ENCODE measurements at places on chromosomes 1 and 21. TPM values are rescaled to one million over a fixed set of nuclear protein-coding genes. Genes with fewer than 3 reads are reported as not detected.

GRCh38 chr1:1197551-1198422 is 8.6 kb downstream of the TNFRSF18 start:
- no peak for DNase-seq

- no peak for DNase-seq
Measured at GRCh38 chr1:218048828-218049420, 236.2 kb upstream of the RRP15 start.

GRCh38 chr1:29505532-29506220 is 269.4 kb downstream of the PTPRU start:
- no peak for DNase-seq

DNA sequence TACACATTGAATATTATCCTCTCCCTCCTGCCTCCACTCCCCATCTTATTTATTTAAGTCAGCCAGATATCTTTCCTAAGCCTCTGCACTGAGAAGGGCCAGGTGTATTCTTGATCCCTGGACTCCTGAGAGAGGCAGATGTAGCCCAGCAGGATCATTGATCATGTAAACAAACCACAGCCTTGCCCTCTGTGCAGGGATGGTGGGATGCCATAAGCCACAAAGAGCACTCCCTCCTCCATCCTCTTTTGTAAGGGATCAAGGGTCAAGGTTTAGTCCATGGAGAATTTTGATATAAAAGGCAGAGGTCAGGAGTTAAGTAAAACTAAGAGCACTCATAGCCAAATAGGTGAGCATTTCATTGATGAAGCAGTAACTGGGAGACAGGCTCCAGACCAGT is 17.3 kb downstream of the PHGDH start:
- no peak for DNase-seq

- DNase-seq = no peak
Measured at GRCh38 chr1:17573518-17574041, 34.1 kb downstream of the ARHGEF10L start.

- no peak for DNase-seq
Measured at GRCh38 chr21:44773291-44773932, 28.2 kb downstream of the UBE2G2 start.

DNA sequence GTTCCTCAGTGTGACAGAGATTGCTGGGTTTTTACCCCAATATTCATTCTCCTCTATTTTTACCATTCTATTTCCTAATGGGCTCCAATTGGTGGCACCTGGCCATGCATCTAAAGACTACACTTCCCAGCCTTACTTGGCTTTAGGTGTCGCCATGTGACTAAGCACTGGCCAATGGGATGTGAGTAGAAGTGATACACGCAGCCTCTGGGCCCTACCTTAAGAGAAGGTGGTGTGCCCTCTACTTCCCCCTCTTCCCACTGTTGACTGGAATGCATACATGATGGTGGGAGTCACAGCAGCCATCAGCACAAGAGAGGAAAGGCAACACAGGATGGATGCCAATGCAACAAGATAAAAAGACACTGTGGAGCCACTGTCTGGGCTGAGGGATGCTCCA is 11.4 kb upstream of the OLIG2 start:
- no peak for DNase-seq

The DMBX1 gene
- not detected for total RNA-seq

- DNase-seq = no peak
Measured at GRCh38 chr1:112464501-112464900, 44.3 kb upstream of the WNT2B start.

GRCh38 chr1:236133802-236134201 is 8.5 kb upstream of the GPR137B start:
- no peak for DNase-seq

- peak; percentile 80 for DNase-seq
Measured at GRCh38 chr1:11364170-11364569, 91.2 kb downstream of the UBIAD1 start.

GRCh38 chr21:45945868-45946210 is 35.7 kb upstream of the COL6A1 start:
- DNase-seq = no peak

GRCh38 chr1:25623731-25624130 is 7.1 kb downstream of the MAN1C1 start:
- no peak for DNase-seq

DNA sequence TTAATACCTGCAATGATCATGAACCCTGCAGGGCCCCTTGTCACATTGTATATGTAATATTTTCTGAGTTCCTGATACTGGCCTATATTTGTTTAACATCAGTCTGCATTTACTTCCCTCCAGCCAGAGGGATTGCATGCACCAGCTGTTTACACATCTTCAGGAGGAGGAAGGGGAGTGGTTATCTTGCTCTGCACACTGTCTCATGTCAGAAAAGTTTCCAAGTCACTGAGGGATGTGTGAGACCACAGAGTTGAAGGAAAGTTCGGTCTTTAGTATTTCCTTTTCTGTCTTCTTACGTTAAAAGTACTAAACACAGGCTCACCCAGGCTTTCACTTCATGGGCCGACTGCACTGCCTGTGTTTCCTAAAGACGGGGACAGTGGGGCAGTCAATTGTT is 574.1 kb downstream of the LMO4 start:
- DNase-seq = no peak

- no peak for DNase-seq
Measured at GRCh38 chr21:28106370-28106890, 886.2 kb downstream of the LTN1 start.

DNA sequence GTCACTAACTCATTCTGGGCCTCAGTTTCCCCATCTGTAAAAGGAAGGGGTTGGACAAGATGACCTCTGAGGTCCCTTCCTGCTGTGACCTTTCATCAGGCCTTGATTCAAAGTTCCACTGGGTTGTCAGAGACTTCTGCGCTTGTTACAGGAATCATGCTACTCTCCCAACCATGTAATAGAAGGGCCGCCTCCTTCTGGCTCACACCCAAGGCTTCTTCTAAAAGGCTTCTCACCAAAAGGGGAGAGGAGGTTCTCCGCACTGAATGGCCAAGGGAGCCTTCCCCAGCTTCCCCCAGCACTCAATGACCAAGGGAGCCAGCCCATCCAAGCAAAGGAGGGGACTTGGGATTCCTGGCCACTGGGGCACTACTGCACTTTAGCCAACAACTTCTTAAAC is 42.7 kb downstream of the GRHL3 start:
- DNase-seq = no peak

DNA sequence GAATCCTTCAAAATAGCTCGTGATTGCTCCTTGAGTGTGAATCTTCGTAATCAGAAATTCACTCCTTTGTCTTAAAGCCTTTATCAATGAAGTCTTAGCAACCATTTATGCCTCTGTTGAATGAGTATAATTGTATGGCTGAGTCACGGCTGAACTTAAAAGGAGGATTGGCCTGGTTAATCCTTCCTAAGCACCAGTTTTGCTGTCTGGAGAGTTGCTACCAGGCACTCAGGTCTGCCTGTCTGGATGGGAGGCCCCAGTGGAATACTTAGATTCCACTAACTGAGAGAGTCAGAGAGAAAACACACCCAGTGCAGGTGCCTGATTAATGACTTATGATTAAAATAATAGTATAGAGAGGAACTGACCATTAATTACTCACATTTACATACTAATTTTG is 7.6 kb upstream of the HHAT start:
- no peak for DNase-seq

GRCh38 chr21:35563885-35564451 is 496.4 kb downstream of the SETD4 start:
- DNase-seq = no peak

GRCh38 chr1:30194046-30194619 is 529.3 kb downstream of the MATN1 start:
- DNase-seq = peak; percentile 4

DNA sequence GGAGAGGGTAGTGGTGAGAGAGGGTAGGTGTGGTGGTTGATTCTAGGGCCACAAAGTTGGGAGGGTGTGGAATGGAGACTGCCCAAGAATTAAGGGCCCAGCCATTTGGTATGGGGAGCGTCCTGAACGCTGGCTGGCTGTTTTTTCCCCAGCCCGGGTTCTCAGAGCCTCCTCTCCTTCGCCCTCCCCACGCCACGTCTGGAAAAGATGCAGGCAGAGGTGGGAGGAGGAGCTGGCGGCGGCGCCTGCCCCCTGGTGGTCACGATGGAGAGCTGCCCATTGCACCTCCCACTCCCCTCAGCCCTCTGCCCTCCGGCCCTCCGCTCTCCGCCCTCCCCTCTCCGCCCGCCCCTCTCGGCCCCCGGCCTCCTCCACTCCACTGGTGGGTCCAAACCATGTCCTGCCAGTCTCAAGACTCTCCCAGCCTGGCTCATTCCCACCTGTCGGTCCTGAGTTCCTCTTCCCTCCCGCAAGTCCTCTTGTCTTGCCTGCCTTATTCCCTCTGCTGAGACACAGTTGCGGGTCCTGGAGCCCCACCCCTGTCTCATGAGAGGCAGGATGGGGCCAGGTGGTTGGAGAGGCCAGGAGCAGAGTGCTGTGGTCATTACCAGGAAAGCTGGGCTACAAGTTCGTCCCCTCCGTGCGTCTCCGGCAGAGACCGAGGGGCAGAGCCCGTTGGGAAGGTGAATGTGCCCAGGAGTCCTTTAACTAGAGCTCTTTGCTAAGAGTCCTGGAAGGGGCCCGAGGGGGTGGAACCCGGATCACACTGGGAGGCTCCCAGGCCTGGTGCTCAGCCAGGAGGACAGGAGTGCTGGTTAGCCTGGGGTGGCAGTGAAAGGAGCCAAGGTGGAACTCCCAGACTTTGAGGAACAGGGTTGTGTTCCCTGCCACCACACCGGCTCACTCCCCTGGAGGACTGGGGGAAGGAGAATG is 22.6 kb downstream of the ETNK2 start:
- DNase-seq = peak; percentile 75

GRCh38 chr1:234525099-234525799 is 46.3 kb upstream of the TARBP1 start:
- no peak for DNase-seq

The GLMN gene
- total RNA-seq = 22.7 TPM

DNA sequence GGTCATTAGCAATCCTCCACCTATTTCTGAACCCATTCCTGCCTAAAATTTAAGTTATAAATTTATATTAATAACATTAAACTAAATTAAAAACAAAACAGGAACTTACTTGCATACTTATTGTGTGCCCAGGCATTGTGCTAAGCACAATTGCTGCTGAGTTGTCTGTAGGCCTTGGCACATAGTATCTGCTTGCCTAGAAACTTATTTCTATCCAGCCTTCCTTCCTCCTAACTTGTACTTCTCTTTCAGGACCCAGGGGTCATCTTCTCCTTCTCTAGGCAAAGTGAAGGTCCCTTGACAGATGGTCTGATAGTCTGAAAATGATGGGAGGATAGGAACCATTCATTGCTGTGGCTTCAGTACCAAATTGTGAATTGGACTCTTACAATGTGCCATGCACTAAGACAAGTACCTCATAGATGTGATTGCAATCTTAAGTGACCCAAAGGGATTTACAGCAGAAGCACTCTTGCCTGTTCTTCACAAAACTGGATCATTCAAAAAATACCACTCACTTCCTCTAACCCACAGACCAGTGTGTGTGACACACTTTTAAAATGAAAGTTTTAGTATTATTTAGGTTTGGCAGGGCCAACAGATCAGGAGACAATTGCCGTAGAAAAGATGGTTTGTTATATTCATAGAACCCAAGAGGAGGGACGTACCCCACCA is 10.3 kb upstream of the CD101 start:
- DNase-seq = no peak

GRCh38 chr21:29074783-29075182 is 1.3 kb upstream of the CCT8 start:
- peak; percentile 82 for DNase-seq

The S100A8 gene
- not detected for total RNA-seq

- DNase-seq = peak; percentile 97
Measured at GRCh38 chr1:174159252-174160108, at the start of gene RABGAP1L. Gene RABGAP1L, plus strand, starts transcription at chr1:174159520.

DNA sequence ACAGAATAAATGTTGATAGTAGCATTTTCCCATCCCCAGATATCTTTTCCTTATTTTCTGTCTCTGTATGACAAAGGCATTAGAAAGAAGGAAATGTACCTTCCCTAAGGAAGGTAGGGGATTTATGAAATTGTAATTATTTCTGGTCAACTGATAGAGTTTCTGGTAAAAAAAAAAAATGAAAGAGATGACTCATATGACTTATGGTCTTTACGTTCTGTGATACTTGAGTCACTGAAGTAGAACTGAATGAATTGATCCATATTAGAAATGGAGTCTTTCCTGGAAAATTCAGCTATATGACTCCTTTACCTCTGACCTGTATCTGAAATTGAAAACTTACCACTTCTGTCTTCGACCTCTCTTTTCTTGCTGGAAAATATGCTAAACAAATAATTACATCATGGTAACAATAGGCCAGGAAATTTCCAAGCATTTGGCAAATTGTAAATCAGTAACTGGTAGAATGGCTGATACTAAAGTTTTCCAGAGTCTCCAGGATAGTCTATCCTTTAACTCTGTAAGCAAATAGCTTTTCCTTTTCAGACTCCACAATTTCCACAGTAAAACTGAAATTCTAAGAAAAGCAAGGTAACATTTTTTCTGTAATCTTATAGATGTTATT is 364.3 kb upstream of the PTBP2 start:
- no peak for DNase-seq

DNA sequence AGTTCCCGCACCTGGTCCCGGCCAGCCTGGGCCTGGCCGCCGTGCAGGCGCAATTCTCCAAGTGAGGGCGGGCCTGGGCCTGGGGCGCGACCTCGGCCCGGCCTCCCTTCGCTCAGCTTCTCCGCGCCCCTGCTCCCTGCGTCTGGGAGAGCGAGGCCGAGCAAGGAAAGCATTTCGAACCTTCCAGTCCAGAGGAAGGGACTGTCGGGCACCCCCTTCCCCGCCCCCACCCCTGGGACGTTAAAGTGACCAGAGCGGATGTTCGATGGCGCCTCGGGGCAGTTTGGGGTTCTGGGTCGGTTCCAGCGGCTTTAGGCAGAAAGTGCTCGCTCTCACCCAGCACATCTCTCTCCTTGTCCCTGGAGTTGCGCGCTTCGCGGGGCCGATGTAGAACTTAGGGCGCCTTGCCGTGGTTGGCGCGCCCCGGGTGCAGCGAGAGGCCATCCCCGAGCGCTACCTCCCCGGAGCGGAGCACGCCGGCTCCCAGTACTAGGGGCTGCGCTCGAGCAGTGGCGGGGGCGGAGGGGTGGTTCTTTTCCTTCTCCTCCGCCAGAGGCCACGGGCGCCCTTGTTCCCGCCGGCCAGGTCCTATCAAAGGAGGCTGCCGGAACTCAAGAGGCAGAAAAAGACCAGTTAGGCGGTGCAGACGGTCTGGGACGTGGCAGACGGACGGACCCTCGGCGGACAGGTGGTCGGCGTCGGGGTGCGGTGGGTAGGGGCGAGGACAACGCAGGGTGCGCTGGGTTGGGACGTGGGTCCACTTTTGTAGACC is 1.2 kb downstream of the OLIG1 start:
- DNase-seq = no peak

DNA sequence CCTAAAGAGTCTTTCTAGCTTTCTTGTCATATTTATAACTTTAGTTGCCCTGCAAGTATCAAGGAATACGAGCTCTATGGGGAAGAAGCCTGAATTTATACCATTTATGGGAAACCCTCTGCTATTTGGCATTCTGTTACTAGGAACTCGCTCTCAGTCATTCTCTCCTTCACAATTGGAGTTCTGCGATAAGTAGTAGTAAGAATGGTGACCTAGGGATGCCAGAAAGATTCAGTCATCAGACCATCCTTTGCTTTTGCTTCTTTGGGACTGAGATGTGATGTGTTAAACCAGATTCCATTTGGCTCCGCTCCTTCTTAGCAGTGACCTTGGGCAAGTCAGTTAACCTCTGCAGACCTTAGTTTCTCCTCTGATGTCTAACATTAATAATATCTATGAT is 256.5 kb downstream of the FGGY start:
- no peak for DNase-seq

The OR6N1 gene
- total RNA-seq = not detected

The RPTN gene
- not detected for total RNA-seq

The XPR1 gene
- 18.2 TPM for total RNA-seq
